ENCODE measurements at places on chromosomes 5 and 9.

GRCh38 chr5:118960557-118960956 is 27.8 kb downstream of the DTWD2 start:
- no peak for DNase-seq

DNA sequence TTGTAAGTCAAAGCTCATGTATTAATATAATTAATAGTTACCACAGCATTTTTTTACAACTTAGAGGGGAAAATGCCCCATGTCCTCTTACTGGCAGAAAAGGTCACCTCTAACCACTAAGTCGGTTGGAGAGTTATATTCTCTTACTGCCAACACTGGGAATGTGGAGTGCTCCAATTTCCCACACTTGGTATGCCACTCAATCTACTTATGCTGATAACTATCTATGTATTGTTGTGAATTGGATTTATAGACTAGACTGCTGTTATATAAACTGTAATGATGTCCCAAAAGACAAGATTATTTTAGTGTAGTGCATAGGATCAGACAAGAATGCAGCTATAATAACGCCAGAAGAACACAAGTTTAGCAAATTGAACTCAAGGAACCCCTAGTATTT is 2385.2 kb upstream of the C9orf72 start:
- DNase-seq = no peak

DNA sequence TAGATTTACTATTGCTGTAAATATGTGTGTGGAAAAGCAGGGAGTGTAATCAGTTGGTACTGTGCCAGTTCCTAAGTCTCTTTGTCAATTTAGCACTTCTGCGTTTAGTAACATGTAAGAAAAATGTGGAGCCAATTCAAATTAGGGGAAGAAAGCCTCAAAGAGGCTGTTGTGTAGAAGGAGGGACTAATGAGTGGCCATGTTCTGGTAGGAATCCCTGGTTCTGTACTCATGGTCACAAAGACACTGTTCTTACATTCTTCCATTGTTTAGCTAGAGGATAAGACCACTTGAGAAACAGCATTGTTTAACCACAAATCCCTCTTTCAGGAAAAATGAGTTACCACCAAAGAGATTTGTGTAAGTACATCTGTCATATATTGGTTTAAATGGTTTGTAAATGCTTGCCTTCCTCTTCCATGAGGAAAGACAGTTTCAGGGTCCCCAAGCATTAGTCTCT is 14.9 kb downstream of the ARHGEF28 start:
- DNase-seq = peak; percentile 20

GRCh38 chr5:135204151-135204600 is 170.1 kb upstream of the PITX1 start:
- DNase-seq = no peak

DNA sequence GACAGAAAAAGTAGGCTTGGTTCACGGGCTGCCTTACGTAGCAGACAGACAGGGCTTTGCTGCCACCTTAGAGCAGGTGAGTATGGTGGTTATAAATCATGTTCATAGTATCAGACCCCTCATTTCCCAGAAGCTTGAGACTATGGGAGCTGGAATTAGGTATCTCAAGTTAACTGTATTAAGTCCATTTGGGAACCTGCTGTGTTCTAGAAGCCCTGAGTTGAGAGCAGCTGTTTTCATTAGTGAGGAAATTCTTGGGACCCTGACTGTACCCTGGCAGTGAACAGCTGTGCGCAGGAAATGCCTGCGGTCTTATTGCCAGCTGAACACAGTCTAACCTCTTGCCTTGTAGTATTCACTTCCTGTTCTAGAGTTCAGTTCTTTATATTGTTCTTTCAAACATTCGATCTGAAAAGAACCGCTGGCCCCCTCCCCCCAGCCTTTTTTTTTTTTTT is 29.8 kb downstream of the UGCG start:
- no peak for DNase-seq

GRCh38 chr9:134720136-134720753 is 78.6 kb downstream of the COL5A1 start:
- DNase-seq = no peak

- DNase-seq = no peak
Measured at GRCh38 chr9:110605565-110605964, 26.0 kb upstream of the SVEP1 start.

- DNase-seq = no peak
Measured at GRCh38 chr9:16276866-16277265, 593.6 kb downstream of the BNC2 start.

DNA sequence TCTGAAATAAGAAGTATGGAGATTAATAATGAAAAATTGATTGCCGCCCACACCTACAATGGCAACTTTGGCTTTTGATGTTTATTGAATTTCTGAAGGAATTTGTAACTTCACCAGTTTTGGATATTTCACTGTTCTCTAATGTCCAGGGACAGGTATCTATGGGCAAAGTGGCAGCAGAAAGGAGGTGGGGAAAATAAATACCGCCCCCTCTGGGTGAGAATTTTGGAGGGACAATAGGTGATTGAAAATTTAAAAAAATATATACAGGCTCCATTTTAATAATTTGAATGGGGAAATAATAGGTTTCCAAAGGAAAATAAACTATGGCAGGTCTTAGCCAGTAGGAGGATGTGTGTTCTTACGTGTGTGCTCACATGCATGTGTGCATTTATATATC is 1.3 kb downstream of the SCGB3A2 start:
- DNase-seq = no peak

GRCh38 chr5:82656341-82656761 is 378.2 kb upstream of the RPS23 start:
- DNase-seq = no peak

DNA sequence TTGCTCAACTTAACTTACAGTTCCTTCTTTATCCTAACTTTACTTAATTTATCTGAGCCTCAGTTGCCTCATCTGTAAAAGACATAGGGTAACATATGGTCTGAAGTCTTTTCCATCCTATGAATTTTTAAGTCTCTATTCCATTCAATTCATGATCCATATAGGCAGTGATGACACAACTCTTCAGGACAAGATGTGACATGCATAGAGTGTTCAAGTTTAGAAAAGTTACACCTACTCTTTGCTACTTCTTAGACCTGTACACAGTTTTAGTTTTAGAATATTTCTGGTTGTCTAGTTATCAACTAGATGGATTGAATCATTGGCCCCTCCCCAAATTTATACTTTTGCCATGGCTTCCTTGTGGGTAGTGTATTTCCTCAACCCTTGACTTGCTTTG is 50.7 kb upstream of the ELL2 start:
- no peak for DNase-seq

GRCh38 chr5:168734620-168735300 is 155.6 kb upstream of the PANK3 start:
- DNase-seq = no peak

GRCh38 chr9:117747386-117747970 is 43.3 kb downstream of the TLR4 start:
- no peak for DNase-seq

DNA sequence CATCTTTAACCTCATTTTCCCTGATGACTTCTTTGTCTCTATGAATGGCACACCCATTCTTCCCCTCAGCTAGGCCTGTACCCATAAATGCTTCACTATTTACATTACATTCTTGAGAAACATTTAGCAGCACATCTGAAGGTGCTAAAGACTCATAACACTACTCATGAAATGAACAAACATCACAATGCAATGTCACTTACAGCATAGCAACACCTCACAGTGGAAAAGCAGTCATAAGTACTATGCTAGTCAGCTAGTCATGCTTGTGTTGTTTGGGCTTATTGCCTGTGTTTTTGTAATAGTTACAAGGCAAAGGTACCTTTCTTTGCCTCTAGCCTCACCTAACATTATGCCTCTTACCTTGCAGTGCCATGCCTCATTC is 228.9 kb downstream of the KIAA0825 start:
- no peak for DNase-seq

- DNase-seq = no peak
Measured at GRCh38 chr5:2739360-2740050, 12.0 kb downstream of the IRX2 start.

DNA sequence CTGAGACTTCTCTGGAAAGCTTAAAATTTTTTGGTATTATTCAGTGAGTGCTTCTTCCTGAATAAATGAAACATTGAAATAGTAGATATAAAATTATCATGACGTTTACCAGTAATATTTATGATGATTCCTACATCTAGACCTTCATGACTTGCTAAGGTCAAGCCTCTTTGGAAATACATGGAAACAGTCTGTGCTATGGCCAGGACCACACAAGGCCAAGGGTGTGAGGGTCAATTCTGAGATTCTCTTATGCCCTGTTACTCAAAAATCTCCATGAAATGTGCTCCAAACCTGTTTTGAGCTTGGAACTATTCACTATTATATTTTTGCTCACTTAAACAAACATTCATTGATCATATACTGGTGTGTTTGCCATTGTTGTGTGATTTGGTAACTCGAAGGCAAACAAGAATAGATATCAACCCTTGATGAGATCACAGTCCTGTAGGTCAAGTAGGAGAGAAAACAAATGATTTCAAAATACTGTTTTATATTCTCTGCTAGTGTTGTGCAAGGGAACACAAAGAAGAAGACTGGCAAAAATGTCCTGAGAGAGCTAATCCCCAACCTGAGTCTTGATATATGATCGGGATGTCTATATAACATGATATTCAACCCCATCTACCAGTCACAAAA is 1254.9 kb upstream of the DMAC1 start:
- DNase-seq = no peak

- peak; percentile 67 for DNase-seq
Measured at GRCh38 chr9:130446101-130446861, 1.5 kb downstream of the ASS1 start.

- no peak for DNase-seq
Measured at GRCh38 chr5:54120473-54120872, 189.9 kb downstream of the ARL15 start.

GRCh38 chr9:76456202-76456926 is 2.6 kb upstream of the GCNT1 start:
- peak; percentile 90 for DNase-seq

- no peak for DNase-seq
Measured at GRCh38 chr9:134627417-134628353, 13.9 kb upstream of the COL5A1 start.

DNA sequence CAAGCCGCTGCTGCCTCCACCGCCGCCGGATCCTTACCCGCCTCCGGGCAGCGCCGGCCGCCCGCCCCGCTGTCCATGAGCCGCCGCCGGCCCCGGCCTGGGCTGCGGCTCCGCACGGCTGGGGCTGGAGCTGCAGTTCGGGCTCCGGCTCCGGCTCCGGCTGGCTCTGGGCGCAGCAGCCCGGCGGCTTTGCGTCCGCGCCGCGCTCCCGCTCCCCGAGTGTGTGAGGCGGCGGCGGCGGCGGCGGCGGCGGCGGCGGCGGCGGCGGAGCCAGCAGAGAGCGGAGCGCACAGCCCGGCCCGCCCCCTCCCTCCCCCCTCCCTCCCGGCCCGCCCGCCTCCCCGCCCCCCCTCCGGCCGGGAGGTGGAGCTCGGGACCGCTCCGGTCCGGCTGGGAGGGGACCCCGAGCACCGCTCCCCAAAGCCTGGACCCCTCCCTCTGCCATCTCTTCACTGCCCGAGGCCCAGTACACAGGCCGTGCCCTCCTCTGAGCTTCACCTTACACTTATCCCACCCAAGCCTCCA is at the start of gene PCDH1:
Gene PCDH1 (minus strand): TSS at position 225 of the 525 bp plus-strand sequence. CDS start 148 bp downstream, at position 77.
- DNase-seq = no peak

DNA sequence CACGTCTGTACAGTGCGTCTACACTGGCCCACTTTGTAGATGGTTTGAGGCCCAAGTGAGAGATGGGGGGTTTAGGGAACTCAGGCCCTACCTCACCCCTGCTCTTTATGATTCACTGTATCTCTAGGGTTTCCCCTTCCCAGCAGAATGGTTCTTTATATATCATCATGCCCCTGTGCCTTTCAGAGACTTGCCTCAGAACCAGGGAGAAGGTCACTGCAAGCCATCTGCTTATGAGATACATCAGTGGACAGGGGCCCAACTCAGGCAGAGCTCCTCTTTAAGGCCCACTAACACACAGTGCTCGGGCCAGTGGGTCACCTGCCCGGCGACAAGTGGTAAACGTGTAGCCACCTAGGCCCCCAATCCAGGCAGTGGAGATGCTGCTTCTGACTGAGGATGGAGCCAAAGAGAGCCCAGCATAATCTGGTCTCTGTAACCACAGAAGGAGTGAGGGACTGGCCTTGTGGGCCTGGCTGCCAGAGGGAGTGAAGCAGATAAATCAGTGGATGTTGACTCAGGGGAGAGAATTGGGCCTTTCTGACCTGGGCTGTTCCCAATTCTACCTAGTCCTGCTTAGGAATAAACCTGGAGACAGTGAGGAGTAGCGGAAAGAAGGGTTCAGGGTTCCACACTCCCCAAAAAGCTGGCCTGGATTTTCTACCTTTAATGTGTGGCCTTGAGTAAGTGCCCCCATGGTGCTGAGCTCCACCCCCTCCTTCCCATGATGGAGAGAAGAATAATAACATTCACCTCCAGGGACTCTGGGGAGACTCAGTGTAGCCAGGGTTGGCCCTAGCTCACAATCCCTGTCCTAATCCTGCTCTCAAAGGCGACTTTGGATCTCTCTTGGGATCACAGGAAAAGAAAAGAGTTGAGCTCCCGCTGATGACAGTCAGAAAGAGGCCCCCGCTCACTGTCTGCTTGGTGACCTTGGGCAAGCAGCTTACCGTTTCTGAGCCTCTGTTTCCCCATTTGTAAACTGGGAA is 2.8 kb upstream of the DUSP1 start:
- no peak for DNase-seq
